ENCODE measurements at places on chromosomes 13 and 19. TPM values are rescaled to one million over a fixed set of nuclear protein-coding genes. Genes with fewer than 3 reads are reported as not detected.

The AXL gene
- 127 TPM for total RNA-seq

The ITGBL1 gene
- 285 TPM for total RNA-seq

The IGFL1 gene
- not detected for total RNA-seq

The P2RY11 gene
- total RNA-seq = 1.00 TPM

The OSCAR gene
- total RNA-seq = 0.18 TPM

The KLK5 gene
- not detected for total RNA-seq

The SYCN gene
- total RNA-seq = not detected

The TTC9B gene
- not detected for total RNA-seq

The SHISA7 gene
- total RNA-seq = not detected
